ENCODE measurements at places on chromosomes 6 and 20.

GRCh38 chr6:54877713-54878317 lies 31.2 kb downstream of the FAM83B start:
- DNase-seq, result no peak

DNA sequence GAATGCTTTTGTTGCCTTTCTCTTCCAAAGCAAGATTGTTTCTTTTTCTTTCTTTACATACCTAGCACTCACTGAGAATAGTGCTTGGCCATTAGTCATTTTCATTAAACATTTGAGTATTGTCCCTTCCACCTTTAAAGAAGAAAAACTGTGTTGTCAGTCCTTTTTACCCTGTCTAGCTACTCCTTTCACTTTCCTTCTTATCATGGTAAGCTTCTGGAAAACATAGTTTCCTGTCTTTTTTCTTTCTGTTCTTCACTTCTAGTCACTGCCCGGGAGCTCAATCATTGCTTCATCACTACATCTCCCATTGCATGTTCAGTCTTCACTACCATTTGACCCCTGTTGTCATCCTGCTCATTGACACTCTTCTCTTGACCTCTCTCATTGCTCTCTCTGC lies 12.1 kb downstream of the VAPB start:
- DNase-seq, result no peak

- no peak for DNase-seq
Measured at GRCh38 chr6:44497807-44498206, 110.3 kb downstream of the CDC5L start.

- DNase-seq, result peak; percentile 83
Measured at GRCh38 chr6:85464260-85464644, 14.4 kb downstream of the NT5E start.

DNA sequence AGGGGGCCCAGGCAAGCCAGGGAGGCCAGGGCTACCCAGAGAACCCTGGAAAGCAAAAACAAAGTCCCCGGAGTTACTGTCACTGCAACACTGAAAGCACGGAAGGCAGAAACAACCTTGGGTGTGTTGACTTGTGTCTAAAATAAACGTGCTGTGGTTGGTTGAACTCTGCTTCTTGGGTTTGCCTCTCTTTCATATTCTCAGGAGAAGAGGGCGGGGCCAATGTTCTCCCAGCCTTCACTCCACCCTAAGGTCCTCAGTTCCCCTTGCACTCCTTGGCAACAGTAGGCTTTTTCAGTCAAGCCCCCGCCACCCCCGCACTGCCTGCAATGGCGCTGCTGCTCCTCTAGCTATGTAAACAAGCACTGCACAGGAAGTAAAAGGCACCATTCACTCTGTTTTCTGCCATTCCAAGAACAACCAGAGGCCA lies 60.9 kb downstream of the COL9A1 start:
- no peak for DNase-seq

- DNase-seq, result no peak
Measured at GRCh38 chr6:112038268-112038667, 15.6 kb upstream of the CCN6 start.

DNA sequence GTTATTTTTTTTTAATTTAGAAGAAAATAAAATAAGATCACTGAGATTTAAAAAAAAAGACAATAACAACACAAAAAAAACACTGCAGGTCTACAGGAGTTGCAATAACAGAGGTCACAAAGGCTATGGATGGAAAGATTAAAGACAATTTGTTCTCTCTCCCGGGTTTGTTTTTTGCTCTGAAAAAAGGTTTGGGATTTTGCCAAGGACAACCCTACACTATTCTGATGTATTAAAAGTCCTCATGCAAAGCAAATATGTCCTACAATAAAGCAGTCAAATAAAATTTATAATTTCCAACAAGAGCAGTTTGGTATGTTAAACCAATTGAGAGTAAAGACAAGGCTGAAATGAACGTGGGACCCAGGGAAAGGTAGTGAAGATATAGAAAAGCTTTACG lies 55.6 kb downstream of the PTPRK start:
- no peak for DNase-seq

- DNase-seq, result no peak
Measured at GRCh38 chr6:15378272-15378671, 132.4 kb downstream of the JARID2 start.

DNA sequence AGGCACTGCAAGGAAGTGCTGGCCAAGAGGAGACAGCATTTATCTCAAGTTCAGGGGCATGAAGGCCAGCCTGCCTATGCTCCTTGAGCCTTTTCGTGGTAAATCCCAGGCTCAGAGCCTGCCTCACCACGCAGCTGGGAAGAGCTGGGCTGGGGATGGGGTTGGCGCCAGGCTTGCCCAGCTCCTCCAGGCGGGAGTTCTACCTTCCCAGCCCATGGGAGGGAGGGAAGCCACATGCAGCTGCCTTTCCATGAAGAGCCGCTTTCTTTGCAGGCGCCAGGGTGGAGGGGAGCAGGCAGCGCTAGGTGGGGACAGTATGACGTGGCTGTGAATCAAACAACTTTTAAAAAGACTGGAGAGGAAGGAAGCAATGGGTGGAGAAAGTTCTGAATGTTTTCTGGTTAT lies 19.5 kb upstream of the SIRT5 start:
- no peak for DNase-seq

GRCh38 chr6:118252474-118252873 lies 295.6 kb upstream of the PLN start:
- no peak for DNase-seq

DNA sequence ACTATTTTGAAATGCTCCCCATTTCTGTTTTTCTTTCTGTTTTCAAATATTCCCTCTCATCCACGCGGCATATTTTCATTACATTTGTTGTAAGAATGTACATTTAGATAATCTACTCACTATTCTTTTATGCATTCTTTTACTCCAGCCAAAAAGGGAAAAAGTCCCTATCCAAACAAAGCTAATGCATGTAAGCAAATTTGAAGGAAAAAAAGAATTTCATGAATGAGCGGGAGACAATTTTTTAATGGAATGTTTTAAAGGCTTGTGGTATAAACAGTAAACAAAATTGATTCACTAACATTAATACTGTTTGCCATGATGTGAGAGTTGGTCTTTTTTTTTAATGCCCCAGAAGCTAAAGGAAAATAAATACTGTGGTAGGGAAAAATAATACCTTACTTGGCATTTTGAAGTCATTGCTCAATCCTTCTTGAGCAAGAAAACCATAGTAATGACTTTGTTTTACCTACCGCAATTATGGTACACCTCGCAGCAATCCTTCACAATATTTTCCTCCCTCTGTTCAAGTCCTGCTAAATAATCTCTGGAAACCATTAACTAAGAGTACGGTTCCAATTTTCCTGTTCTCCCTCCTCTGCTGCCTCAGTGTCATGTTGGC lies 79.0 kb downstream of the BACH2 start:
- DNase-seq, result no peak

DNA sequence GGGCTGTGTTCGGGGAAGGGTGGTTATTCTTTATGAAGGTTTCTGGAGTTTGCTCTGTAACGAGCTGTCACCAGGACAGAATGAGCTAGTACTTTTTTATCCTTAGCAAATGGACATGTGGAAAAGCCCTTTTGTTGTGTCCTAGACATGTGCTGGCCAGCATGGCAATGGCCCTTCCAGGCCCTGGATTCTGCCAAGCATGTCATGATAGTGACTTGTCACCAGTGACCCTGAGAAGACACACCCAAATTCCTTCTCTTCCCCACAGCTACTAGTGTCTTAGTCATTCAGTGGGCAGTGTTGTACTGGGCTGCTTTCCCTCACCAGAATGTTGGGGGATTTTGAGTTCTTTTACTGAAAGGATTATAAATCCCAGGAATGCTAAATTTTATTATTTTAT lies 74.0 kb upstream of the XRN2 start:
- DNase-seq, result no peak

- DNase-seq, result no peak
Measured at GRCh38 chr6:110573136-110573535, 96.7 kb upstream of the SLC22A16 start.

DNA sequence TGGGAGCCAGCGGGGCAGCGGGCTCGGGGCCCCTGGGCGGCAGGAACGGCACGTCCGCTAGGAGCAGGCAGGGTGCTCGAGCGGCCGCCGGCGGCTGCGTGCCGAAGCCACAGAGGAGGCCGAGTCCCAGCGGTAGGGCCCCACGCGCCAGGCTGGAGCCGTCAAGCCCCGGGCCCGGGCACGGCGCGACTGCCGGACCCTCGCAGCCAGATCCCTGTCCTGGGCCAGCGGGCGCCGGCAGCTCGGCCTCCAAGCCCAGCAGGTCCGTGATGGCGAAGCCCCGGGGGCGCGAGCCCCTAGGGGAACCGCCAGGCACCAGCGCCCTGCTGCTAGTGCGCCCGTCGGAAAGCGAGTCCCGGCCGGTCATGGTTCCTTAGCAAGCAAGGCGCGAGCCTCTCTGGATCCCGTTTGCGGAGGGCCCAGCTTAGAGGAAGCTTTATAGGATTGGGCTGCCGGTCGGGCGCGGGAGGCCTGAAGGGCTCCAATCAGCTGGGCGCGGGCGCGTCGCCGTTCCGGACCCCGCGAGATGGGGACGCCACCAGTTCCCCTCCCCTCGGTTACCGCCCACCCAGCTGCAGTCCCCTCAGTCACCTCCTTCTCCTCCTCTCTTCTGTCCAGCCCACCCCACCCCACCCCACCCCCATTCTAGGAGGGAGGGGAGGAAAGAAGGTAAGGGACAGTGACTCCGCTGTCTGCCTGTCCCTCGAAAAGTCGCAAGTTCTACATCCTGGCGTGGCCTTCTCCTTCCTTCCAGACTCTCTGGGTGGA lies at the start of gene VSX1:
Gene VSX1 (minus strand): TSS at position 412 of the 768 bp plus-strand sequence. CDS start 45 bp downstream, at position 367.
- DNase-seq, result no peak

DNA sequence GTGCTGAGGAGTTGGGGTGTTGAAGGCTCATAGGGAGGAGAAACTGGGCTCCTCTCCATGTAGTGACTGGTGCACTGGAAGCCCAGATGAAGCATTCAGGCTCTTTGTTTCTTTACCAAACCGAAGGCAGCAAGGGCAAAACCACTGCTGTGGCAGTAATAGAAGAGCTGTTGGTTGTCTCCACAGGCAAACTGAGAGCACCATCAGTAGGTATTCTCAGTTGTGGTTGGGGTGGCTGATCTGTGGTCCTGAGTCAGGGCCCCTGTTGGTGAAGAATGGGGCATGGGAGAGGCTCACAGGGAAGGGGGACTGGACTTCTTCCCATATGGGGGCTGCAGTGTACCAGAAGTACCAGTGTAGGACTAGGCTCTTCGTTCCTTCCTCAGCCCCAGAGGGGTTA lies 460.2 kb upstream of the IMPG1 start:
- DNase-seq, result no peak

GRCh38 chr20:50866831-50867230 lies 64.4 kb downstream of the ADNP start:
- DNase-seq, result no peak

GRCh38 chr20:58584051-58584824 lies 66.8 kb upstream of the STX16 start:
- no peak for DNase-seq

GRCh38 chr20:1283522-1284510 lies 17.7 kb downstream of the SNPH start:
- no peak for DNase-seq

DNA sequence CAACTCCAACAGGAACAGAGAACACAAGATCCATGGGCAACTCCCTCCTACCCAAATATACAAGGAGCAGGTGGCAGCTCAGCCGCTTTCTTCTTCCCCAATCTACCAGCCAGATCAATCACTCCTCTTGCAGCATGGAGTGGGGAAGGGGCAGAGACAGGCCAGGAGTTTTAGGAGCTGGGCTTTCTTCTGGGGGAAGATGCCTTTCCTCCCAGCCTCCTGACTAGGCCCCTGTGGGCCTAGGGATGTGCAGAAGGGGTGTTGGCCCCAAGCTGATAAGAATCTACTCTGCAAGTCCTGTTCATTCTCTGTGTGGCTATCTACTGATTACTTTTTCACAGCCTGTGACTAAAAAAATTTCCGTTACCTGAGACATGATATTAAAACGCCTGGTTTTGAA lies 189.0 kb downstream of the BCAS1 start:
- DNase-seq, result no peak

DNA sequence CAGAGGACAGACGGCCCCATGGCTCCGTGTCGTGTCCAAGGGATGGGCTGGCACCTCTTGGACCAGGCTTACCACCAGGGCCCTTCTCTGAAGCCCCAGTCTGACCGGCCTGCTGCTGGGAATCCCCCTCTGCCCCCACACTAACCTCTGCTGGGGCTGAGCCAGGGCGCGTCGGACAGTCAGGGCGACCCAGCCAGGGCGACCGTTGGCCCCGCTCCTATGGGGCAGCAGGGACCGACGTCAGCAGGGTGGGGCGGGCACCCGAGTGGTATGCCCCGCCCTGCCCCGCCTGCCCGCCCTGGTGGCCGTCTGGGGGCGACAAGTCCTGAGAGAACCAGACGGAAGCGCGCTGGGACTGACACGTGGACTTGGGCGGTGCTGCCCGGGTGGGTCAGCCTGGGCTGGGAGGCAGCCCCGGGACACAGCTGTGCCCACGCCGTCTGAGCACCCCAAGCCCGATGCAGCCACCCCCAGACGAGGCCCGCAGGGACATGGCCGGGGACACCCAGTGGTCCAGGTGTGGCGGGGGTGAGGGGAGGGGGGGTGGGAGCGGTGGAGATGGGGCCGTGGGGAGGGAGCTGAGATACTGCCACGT lies at the start of gene SLC17A9:
Gene SLC17A9 (plus strand): TSS at position 337 of the 595 bp plus-strand sequence. CDS start 122 bp downstream, at position 459.
- DNase-seq, result no peak

DNA sequence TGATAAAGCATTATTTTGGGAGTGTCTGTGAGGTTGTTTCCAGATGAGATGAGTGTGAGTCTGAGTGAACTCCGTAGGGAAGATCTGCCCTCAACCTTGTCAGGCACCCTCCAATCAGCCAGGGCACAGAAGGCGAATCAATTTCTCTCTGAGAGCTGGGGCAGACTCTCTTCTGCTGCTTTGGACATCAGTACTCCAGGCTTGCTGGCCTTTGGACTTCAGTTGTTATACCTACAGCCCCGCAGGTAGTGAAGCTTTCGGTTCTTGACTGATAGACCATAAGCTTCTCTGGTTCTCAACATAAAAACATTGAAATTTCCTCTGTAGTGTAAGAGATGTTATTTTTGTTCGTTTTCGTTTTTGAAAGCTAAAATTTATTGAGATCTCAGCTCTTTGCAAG lies 71.4 kb downstream of the MAFB start:
- no peak for DNase-seq

- peak; percentile 32 for DNase-seq
Measured at GRCh38 chr6:158605266-158605878, 39.2 kb downstream of the DYNLT1 start.

DNA sequence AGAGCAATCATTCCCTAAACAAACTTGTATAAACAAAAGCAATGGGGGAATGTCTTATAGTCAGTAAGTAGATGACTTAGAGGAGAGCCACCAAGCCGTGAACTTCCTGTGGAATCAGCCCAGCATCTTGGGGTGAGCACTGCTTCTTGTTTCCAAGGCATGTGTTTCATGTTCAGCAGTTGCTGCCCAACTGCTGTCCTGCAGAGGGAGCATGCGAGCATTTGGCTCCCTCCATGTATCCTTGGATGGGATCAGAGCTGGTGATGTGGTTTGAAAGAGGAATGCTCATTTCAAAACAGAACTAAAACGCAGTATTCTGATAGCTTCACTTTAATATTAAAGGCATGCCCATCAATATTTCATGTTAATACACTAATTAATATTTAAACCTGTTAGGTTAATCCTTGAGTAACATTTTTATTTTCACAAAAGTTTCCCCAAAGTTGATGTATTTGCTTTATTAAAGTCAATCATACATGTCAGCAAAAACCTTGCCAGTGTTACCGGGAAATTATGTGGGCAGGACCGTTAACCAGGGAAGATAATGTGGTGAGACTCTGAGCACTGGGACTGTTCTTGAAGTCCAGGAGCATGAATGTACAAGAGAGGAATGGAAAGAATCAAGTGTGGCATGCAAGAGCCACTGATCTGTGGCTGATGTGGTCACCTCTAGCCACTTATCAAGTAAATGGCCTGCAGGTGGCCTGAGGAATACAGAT lies 172.1 kb upstream of the GGTLC1 start:
- DNase-seq, result peak; percentile 20

All from fibroblast of skin of left biceps (primary cell).